A673 (cell line): ENCODE measurements at places on chromosomes 7 and 10. TPM values are rescaled to one million over a fixed set of nuclear protein-coding genes. Genes with fewer than 3 reads are reported as not detected.

- DNase-seq: no peak
These were observed 36.5 kb downstream of the COG5 start for GRCh38 chr7:107527196-107527595.

DNA sequence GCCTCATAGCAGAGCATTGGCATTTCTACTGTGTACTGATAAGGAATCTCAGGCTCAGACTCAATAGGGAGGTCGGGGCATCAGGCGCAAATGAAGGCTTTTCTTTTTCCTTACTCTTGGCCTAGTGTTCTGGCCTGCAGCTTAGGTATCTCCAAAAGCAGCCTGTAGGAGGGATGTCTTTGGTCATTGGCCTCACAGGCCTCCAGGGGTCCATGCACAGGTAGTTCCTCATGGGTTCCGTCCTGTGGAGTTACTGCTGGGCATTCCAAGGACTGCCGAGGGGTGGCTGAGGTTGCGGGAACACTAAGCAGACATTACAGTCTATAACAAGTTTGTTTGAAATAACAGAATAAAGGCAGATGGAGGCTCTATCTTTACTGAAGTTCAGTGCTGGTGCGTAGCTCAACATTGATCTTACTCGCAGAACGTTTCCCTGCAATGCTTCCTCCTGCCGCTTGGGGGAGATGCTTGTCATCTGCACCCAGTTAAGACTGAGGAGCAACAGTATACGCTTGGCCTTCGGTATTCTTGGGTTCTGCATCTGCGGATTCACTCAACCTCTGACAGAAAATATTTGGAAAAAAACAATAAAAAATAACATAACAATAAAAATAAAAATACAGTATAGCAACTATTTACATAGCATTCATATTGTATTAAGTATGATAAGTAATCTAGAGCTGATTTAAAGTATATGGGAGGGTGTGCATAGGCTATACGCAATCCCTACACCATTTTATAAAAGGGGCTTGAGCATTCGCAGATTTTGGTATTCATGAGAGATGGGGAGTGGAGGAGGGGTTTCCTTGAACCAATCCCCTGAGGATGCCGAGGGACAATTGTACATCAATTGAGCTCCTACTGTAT, 58.9 kb downstream of the SH2D4B start:
- DNase-seq: peak; percentile 72

DNA sequence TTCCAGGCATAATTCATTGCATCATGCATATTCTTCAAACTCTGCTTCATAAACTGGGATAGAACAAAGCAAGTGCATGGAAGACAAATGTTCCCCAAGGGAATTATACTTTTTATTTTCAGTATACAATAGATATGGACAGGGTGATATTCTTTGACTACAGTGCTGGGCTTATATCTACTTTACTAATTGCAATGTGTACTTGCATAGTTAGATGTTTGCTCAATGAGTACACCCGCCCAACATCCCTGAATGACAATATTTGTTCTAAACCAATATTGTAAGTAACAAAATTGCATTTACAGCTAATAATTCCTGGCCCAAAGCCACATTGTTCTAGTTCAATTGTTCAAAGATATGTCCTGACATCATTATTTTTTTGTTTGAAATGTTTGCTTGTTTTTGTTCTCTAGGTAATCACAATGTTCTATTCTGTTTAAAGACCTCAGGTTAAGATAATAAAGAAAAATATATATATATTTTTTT, 171.4 kb downstream of the PTN start:
- DNase-seq: no peak

- no peak for DNase-seq
These were observed 26.1 kb downstream of the INPP5A start for GRCh38 chr10:132563485-132564248.

GRCh38 chr10:56633876-56634452, 272.9 kb upstream of the ZWINT start:
- DNase-seq: no peak

DNA sequence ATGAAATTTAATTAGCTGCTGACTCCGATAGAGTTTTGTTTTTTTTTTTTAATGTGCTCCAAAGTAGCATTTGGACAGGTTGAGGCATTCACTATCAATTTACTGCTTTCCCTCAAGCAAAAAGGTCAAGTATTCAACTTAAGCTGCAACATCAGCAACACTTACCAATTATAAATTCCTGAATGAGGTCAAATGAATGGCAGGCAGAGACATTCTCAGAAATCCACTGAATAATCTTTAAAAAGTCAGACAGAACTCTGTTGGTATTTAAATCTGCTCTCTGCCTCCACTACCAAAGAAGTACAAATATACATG, 62.8 kb downstream of the GSAP start:
- DNase-seq: no peak

DNA sequence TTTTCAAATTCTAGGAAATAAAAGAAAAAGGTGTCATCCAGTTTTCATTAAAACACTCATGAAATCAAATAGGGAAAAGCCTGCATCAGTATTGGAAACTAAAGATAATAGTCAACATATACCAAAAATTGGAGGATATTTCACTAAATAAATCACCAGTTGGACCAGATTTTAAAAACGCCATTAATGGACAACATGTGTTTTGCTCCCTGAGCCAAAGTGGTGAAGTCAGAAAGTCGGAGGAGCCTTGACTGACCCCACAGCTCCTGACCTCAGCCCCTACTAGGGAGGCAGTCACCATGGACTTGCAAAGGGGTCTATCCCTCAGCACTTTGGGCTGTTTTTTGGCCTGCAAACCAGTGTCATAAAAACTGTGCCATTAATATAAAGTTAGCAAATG, 98.3 kb upstream of the SEC61G start:
- no peak for DNase-seq

DNA sequence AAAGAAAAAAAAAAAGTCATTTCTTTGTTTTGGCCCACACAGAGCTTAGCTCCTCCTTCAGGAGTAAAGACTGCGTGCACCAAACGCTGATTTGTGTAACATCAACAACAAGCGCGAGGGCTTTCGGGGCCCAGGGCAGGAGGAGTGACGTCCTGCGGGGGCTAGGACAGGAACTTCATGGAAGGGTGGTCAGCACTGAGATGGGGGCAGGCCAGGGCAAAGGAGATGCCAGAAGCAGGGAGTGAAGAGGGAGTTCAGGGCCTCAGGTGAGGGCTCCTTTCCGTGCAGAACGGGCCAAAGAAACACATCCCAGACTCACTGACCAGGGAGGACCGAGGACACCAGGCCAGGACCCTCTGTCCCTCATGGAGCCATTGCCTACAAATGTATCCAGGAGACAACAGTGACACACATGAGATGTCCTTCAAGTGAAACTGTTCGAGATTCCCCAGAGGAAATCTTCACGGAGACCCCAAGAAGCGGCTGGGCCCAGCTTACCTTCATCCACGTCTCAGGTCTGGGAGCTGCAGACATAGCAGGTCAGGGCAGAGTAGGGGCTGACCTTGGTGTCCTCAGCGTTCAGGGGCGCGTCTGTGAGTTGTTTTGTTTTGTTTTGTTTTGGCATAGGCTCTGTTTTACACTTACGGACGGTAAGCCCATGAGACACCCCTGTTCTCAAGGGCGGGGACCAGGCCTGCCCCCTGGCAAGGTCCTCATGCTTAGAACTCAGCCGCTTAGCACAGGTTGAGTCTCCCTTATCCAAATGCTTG, 30.4 kb upstream of the SHH start:
- no peak for DNase-seq

DNA sequence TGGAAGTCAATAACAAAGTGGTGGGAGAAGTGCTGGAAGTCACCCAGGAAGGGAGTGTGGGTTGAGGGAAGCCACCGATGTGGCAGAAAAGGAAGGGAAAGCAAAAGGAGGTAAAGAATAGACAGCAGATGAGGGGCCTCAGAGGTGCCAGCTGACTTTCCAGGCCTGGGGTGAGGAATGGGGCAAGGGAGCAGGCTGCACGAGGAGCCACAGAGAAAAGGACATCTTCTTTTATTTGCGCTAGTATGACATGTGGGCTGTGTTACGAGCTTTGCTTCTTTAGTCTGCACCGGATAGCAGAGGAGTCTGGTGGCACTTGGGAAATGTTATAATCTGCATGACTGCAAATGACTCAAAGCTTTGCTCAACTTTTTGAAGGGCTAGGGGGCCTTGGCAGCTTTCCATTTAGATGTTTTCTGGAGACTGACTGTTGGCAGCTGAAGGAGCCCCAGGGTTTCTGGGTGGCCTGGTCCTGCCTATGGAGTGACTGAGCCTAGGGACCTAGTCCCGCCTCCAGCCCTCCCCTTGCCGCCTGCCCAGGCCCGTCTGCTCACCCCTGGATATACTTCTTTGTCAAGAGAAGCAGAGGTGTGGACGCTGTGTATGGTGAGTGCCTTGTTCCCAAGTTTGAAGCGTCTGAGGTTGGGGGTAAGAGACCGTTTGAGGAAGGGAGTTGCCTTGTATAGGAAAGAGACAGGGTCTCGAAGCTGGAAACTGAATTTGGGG, 5.1 kb downstream of the PRXL2A start:
- peak; percentile 95 for DNase-seq

- no peak for DNase-seq
These were observed 99.0 kb downstream of the ADRA2A start for GRCh38 chr10:111175787-111176186.

Gene ANKRD1
- not detected in 2 replicates for total RNA-seq

Gene KCNH2
- 1.5 and 4.0 TPM in 2 replicates for total RNA-seq

Gene SUFU
- total RNA-seq: 20.5 and 23.3 TPM in 2 replicates

Gene DNAJC2
- total RNA-seq: 59.6 and 76.8 TPM in 2 replicates
